ENCODE measurements at places on chromosomes 4 and X. TPM values are rescaled to one million over a fixed set of nuclear protein-coding genes. Genes with fewer than 3 reads are reported as not detected.

GRCh38 chrX:149506349-149506748, 1.2 kb upstream of the IDS start:
- H3K4me1 ChIP-seq: peaks cover 14% of the 10 kb centered on the region
- peaks cover 7% of the 10 kb centered on the region for H3K27me3 ChIP-seq
- no peak overlapping the region for H3K4me3 ChIP-seq

The TMPRSS11D gene
- total RNA-seq: not detected

- H3K36me3 ChIP-seq: no peaks in the 10 kb centered on the region
- H3K4me3 ChIP-seq: no peak overlapping the region
- no peak for DNase-seq
- no peak overlapping the region for H3K27ac ChIP-seq
Measured at GRCh38 chr4:40613456-40613855, 16.2 kb downstream of the RBM47 start.

The FDCSP gene
- not detected for total RNA-seq

The HSFX4 gene
- not detected for total RNA-seq

DNA sequence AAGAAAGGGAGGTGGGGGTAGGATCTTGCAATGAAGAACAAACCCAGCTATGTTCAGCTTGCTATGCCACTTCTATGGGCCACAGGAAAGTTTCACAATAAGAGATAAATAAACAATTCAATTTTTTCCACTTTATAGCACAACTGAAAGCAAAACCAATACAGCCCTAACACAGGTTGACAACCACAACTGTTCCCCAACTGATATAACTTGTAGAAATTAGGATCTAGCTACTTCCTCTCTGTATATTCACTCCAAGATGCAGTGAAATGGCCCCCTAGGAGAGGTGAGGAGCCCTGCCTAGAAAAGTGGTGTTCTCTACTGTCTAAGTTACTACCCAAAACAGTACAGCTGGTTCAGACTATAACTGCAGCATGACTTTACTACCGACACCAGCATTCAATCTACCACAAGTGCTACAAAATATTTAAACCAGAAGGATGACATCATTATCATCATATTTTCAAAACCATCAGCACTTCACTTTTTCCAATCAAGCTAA, 77.0 kb downstream of the FBXW7 start:
- H3K27ac ChIP-seq: no peak overlapping the region
- no peaks in the 10 kb centered on the region for H3K36me3 ChIP-seq
- DNase-seq: no peak
- no peak overlapping the region for H3K4me3 ChIP-seq
- no peaks in the 10 kb centered on the region for H3K27me3 ChIP-seq

Data from K562 (cell line).